ENCODE measurements at places on chromosomes 1 and 21.
A peak's percentile ranks its signal among the peaks of the same experiment; 100 is the strongest.

- no peak for DNase-seq
These were observed 15.7 kb downstream of the PTCH2 start for GRCh38 chr1:44827197-44828002.

GRCh38 chr21:45054927-45055612, 19.3 kb upstream of the ADARB1 start:
- no peak for DNase-seq

DNA sequence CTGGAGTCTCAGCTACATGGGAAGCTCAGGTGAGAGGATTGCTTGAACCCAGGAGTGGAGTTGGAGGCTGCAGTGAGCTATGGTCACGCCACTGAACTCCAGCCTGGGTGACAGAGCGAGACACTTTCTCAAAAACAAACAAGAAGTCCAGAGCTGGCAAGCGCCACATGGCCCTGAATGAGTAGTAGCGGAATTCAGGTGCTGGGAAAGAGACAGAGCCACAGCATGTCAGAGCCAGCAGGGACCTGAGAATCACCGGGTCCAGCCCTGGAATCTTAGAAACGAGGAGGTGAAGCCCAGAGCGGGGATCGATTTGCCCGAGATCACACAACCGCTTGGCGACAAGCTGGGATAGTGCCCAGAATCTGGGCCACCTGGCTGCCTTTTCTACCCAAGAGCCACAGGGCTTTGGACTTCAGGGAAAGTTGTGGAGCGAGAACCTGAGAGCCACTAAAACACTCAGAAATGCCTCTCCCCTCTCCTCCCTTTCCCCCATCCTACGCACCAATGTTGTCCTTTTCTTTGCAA, 9.8 kb downstream of the ARL8A start:
- no peak for DNase-seq

DNA sequence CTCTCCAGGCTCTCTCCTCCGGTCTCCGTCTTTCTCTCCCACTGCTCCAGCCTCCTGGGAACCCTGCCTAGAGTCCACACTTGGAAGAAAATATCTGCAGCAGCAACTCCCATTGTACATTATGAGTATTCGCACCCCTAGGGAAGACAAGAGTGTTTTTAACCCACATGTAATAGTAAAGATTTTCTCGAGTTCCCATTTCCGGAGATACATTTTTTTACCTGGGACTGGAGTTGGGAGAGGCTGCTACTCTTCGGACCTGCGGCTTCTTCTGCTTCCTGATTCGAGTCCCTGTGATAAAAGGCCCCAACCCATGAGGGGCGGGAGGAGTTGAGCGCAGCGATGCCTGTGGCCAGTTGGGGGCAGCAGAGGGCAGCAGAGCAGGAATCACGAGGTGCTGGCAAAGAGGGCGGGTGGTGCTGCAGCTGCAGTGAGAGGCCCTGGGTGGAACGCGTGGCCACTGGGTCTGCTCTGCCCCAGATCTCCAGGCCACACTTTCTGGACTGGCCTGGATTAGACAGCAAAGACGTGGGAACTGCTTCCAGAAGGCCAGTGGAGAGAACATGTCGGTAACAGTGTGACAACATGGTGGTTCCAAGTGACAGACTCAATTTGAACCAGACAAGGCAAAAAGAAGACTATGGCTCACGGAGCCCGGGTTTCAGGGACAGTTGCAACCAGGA, 221.0 kb upstream of the CSF3R start:
- peak; percentile 88 for DNase-seq

DNA sequence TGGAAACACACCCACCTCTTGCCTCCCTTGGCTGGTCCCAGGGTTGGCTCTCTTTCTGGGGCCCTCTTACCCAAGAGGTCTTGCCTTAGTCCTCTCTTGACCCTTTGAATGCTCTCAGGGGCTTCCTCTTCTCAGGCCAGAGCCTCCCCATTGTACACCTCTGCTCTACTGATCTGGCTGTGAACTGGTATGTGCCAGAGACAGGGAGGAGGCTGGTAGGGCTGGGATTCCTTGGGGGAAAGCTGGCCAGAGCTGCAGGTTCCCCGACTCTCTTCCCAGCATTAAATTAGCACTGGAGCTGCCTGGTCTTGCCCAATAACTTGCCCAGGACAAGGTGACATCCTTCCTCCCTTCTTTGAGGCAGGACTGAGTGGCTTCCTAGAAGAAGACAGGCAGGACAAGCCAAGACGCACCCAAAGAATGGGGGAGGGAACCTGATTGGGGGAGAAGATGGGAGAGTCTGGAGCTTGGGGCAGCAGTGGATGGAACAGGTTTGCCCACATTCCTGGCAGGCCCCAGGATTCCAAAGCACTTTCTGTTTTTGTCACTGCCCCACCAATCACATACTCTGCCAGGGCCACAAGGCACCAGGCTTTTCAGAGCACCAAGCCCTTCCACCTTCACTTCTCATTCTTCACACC, 37.2 kb upstream of the CITED4 start:
- DNase-seq = no peak

- no peak for DNase-seq
These were observed 10.0 kb upstream of the FCMR start for GRCh38 chr1:206931709-206932108.

DNA sequence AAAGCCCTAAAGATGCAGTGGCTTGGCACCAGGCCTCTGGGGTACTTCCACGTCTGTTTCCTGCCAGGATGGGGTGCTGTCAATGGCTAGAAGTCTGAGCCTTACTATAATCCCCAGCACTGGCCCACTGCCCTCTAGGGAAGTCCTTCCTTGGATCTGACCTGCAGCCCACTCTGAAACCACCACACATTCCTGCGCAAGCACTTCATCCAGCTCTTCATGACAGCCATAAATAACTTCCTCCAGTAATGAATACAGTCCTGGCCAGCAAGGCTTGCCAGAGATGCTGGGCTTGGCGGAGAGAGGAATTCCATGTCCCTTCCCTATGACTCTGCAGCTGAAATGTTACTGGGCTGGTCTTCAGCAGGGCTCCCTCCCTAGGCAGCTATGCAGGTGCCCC, 32.6 kb downstream of the ALPL start:
- DNase-seq = no peak

DNA sequence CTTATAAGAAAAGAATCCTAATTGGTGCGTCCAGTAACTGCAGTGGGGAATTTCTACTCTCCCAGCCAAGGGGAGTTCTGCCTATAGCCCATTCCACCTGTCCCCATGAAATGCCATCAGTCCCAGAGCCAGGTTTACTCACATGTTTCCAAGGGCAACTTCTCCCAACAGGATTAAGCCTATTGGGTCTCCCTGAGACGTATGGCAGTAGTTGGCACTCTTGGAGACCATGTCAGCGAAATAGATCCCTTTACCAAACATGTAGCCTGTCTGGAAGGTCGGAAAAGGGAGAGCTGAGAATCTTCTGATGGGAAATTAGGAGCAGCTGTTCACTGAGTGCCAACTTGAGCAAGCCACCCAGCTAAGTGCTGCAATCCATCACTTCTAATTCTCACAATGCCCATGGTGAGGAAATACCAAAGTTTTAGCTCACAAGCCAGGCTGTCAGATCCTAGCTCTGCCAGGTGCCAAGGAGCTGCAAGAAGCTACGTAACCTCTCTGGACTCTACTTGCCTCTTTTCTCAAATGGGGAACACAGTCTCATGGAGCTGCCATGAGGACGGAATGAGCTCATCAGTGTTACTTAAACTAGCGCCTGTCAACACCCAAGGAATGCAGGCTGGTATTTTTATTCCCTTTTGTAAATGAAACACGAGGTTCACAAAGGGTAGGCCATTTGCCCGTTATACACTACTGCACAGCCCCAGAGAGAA, 43.9 kb downstream of the PARP1 start:
- no peak for DNase-seq

GRCh38 chr1:37888022-37888700, 28.8 kb upstream of the MTF1 start:
- no peak for DNase-seq

GRCh38 chr1:2208309-2209239, 14.0 kb upstream of the FAAP20 start:
- no peak for DNase-seq

DNA sequence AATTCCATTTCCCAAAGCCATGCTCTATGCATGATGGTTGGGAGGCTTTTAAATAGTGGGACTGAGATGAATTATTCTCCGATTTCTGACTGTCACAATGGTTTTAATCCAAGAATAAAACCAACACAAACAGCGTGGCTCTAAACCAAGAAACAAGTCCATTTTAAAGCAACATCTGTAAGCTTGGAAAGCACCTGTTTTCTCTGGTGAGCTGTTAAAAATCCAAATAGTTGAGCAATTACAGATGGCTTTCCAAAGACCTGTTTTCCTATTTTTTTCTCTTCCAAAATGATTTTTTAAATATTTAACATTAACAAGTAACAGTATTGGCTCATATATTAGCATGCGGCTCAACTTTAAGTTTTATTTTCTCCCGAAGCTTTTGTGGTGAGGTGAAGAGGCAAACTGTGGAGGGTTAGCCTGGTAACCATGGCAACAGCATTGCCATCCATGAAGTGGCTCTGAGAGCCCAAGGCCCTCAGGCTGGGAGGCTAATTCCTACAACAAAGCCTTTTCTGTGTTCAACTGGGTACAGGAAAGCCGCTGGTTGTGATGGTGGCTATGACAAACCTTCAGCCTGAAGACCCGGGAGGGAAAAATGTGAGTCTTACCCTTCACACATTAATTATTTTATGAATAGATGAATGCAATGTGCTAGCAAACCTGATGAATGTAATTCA, 56.7 kb upstream of the B3GALT5 start:
- DNase-seq = no peak

DNA sequence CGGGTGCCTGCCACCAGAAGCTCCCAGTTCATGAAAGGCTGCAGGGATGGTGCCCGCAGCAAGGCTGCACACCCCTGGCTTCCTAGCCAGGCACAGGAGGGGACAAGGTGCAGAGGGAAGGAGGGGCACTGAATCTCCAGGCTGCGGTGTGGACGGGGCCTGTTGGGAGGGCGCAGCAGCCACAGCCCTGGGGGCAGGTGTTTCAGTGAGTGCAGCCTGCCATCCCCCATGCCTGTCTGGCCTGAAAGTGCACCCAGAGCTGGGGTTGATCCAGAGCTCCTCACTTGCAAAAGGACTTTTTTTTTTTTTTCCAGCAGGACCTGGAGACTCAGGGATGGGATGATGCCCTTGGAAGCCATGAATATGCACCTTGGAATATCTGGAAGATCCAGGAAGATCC, 153.7 kb upstream of the C1orf174 start:
- DNase-seq = no peak

DNA sequence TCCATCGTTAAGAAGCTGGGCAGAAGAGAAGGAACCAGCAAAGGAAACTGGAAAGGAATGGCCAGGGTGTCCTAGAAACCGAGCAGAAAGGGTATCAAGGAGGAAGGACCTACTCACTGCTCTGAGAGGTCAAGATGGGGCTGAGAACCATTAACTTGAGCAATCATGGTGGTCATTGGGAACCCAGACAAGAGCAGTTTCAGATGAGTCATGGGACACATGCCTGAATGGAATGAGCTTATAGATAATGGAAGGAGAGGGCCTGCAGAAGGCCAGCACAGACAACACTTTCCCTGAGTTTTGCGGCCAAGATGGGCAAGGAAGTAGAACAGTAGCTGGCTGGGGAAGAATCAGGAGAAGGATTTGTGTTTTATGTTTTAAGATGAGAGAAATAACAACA, 383.2 kb downstream of the KIF26B start:
- no peak for DNase-seq

DNA sequence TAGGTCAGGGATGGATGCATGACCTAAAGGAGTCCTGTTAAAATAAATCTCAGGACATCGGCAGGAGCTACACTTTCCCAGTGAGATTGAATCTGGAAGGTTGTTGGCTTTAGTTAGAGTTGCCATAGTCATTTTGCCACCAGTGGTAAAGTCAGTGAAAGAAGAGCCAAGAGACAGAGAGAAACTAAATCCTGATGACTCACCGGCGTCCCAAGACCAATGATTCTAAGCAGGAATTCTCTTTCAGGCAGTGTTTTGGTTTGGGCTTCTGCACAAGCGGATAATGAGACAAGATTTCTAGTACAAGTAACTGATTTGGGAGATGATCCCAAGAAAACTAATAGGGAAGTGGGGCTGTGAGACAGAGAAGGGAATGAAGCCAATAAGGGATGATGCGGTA, 88.8 kb upstream of the ETS2 start:
- no peak for DNase-seq

DNA sequence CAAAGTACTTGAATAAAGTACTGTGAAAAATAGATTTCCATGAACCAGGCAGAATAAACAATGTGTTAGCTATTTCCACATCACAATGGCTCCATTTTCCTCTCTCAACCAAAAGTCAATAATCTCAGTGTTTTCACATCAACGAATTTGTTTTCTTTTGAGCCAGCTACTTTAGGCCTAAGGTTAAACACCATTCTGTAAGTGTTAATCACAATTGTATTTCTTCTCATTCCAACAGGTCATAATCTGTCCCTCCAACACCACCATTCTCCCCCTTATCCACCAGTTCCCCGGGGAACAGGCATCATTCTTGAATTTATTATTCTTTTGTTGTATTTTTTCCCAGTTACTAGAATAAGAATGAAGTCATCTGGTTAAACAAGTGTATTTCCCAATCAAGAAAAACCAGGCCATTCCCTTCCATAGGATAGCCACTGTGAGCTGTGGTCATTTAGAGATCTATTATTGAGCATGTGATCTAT, 66.2 kb upstream of the PALMD start:
- no peak for DNase-seq

DNA sequence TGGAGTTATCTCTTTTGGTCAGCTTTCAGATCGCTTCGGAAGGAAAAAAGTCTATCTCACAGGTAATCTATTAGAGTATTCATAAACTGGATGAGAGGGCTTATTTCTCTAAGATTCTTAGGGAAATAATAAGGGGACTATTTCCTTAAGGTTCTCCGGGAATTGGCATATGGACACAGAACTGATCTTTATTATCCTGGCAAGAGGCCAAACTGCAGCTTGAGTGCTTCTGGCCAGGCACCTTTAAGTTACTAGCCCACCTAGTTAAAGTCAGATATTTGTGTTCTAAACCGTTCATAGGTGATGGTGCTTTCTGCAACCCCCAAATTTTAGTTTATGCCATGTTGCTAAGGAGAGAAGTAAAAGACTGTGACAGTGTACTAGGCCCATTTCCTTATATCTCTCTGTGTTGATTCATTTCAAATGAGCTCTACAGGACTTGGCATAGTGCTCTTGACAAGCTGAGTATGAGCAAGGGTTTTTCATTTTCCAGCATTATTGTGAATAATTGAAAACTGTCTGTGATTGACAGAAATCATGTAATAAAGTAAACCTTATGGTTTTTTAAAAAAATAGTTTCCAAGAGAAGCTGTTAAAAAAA, 43.4 kb downstream of the SLC22A15 start:
- DNase-seq = no peak

DNA sequence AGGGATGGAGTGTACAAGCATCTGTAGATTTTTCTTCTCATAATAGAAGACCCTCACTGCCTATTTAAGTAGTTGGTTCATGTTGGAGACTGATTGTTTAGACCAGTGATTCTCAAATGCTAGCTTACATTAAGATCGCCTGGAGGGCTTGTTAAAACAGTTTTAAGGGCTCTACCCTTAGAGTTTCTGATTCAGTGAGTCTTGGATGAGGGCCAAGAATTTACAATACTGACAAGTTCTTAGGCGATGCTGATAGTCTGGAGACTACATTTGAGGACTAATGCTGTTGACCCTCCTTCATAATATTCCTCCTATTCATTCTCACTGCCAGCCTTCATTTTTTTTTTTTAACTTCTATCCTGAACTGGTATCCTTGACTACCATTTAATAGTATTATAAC, 15.2 kb upstream of the AGO3 start:
- no peak for DNase-seq

GRCh38 chr1:168628807-168629206, 52.4 kb downstream of the XCL1 start:
- no peak for DNase-seq

Data from RPMI8226 (cell line).